Epithelial cell of proximal tubule (primary cell): ENCODE measurements at places on chromosomes 1 and 21. TPM values are rescaled to one million over a fixed set of nuclear protein-coding genes. Genes with fewer than 3 reads are reported as not detected.

The KRTAP21-2 gene
- total RNA-seq = not detected in 2 replicates

The RNF186 gene
- total RNA-seq = not detected in 2 replicates

The PDIK1L gene
- 3.0 and 12.3 TPM in 2 replicates for total RNA-seq

The AADACL3 gene
- not detected in 2 replicates for total RNA-seq

The PSMD4 gene
- total RNA-seq = 213 and 225 TPM in 2 replicates
